Mucosa of gallbladder (tissue), 1 donor: ENCODE measurements at places on chromosomes 2 and 18.

DNA sequence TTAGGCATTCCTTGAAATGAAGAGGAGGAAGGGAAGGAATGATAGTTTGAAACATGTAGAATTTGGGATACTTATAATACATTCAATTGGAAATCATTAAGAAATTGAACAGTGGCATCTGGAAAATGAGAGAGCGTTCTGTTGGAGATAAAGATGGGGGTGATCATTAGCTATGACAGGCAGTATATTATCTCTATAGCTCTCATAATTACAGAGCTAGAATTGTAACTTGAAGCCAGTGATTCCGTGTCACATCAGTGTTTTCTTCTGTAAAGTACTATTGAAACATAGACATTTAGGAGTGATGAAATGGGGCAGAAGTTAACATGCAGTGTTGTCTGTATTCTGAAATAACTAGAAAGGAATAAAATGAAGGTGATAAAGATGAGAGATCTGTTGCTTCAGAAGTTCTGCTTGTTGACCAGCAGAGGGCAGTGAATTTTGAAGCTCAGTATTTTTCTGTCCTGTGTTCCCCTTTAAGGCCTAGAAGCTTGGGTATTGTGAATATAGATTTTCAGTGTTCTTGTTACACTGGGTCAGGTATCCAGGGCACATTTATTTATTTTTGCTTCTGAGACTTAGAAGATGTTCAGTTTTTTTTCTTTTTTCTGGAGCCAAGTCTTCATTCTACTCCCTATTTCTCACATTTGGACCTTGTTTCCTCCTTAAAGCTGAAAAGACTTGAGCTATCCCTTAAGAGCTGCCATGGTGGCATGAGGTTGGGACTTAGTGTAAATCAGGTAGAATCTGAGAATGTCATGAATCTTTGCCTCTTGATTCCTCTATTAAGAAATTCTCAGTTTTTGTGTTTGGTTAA, 157.4 kb downstream of the TAF4B start:
- no peak for DNase-seq

- no peak for DNase-seq
Measured at GRCh38 chr2:189360861-189361260, 80.4 kb upstream of the WDR75 start.

DNA sequence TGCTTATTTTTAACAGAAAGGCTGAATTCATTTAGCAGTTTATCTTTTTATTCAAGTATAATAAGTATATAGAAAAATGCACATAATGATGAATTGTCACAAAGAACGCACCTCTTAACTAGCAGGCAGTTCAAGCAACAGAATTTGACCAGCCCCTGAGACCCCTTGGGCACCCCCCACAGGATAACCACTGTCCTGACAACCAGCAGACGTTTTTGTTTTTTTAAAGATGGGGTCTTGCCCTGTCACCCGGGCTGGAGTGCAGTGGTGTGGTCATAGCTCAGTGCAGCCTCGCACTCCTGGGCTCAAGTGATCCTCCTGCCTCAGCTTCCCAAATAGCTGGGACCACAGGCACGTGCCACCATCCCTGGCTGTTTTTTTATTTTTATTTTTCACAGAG, 14.0 kb downstream of the PRELID3A start:
- DNase-seq: no peak

- DNase-seq: no peak
Measured at GRCh38 chr2:45786030-45786835, 134.8 kb downstream of the PRKCE start.

- DNase-seq: no peak
Measured at GRCh38 chr2:203451689-203452088, 83.4 kb downstream of the RAPH1 start.

DNA sequence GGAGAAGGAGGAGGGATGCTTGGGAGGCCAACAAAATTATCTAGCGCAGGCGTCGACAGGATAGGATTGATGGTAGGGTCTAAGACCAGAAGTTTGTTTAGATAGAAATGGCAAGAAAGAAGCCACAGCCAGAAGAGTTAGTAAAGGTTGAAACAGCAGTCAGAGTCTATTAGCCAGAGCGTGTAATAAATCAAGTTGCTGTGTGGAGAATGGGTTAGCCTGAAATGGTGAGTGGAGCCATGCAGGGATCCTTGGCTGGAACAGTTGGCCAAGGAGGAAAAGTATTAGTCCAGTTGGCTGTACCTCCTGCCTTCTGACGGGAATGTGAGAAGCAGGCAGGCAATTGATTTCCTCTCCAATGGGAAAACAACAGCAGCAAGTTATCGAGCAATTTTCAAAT, 190.7 kb upstream of the CCDC68 start:
- peak; percentile 10 for DNase-seq

- DNase-seq: no peak
Measured at GRCh38 chr2:145221516-145221915, 701.6 kb upstream of the ZEB2 start.

GRCh38 chr2:134120406-134120732, 133.5 kb upstream of the MGAT5 start:
- no peak for DNase-seq

DNA sequence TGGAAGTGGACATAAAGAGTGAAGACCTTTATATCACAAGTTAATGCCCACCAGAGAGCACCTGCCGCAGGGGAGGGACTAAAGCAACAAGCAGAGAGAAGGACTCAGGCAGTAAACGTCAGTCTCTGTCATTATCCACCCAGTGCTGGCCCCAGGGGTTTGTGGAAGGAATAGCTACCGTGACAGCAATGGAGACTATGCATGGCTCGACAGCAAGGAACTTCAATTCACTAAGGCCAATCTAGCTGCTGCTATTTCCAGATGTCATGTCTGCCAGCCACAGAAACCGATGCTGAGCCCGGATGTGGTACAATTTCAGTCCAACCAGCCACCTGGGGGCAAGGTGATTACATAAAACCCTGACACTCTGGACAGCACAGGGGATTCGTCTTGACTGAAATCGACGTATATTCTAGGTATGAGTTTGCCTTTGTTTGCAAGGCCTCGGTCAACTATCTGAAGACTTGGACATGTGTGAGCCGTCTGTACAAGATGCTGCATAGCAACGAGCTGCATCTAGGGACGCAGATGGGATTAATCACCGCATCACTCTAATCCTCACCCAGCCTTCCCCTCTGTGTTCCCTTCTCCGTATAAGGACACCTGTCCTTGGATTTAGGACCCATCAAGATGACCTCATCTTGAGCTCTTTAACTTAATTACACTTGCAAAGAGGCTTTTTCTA, 154.1 kb upstream of the SH3BP4 start:
- DNase-seq: no peak

GRCh38 chr18:79792096-79792987, 5.4 kb upstream of the KCNG2 start:
- DNase-seq: no peak

DNA sequence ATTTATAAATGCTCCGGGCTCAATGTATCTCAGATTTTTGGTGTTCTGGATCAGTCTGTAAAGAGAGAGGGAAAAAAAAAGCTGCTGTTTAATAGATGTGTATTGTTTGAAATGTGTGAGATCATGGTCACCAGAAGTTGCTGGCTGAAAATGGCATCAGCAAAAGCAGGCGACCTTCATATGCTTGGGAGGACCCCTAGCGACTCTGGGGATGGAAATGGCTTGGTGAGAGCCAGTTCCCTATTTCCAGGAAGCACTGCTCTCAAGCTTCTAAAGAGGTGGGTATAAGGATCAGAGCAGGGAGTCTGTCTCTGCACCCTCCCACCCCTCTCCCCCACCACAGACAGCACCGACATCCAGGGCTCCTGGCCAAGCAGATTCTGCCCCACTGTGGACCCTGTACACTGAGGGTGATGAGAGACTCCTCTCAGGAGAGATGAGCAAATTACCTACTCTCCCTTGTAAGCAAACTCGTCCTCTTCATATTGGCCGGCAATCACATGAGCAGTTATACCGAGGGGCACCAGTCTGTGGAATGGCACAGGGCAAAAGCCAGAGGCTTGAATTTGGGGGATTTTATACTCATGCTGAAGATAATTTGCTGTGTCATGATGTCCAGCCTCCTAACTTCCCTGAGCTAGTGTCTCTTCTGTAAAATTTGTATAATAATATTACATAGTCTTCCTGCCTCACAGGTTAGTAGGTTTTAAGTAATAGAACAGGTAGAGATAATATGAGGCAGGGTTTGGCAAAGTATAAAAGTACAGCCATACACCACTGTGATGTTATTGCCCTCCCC, 29.6 kb downstream of the LHCGR start:
- DNase-seq: no peak

DNA sequence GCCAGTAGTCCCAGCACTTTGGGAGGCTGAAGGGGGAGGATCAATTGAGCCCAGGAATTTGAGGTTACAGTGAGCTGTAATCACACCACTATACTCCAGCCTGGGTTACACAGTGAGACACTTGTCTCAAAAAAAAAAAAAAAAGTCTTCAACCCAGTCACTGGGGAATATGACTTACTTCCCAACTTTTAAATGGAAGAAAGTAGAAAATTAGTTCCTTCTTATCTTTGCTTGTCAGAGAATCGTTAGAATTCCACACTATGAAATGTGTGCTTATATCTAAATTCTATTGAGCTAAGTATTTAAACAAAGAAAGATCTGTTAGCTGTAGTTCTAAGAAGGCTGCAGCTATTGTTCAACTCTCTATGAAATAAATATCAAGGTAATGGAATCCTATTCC, 22.4 kb downstream of the DYNC2LI1 start:
- no peak for DNase-seq

DNA sequence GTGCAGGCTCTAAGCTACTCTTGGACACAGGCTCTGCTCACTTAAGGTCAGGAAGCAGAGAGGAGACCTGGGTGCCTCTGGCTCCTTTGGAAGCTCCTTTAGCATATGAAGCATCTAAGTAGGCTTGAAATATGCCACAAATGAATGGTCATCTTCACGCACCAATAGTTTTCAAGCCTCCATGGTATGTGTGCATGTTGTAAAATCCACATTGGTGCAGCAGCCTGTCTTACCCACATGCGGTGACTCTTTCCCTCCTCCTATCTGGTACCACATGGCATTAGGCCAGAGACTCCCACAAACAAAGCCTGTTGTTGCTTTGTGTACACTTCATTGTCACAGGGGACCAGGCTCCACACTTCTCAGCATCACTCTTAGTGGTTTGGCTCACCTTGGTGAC, 442.2 kb upstream of the RAB12 start:
- no peak for DNase-seq

GRCh38 chr2:24912523-24912922, 7.5 kb downstream of the ADCY3 start:
- DNase-seq: no peak

DNA sequence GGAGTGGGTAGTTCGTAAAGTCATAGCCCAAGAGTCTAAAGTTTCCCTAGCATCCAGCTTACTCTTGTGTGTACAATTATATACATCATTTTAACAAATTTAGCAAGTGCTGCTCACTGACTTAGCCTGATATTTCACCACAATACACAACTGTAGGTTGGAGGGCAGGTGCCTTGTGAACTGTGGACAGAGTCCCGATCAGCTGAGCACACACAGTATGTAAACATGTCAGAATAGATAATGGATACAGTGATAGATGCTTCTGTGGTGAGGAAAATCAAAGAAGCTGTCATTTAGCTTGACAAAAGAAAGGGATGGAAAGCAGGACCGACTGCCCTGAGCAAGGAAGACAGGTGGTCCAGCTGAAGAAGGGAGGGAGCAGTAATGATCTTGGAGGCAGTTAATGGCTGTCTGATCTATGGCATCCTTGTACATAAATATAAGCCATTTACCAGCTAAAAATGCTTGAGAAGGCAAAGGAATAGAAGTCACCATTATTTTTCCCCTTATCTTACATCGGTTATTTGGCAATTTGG, 372.8 kb upstream of the UBE2E3 start:
- DNase-seq: peak; percentile 25

DNA sequence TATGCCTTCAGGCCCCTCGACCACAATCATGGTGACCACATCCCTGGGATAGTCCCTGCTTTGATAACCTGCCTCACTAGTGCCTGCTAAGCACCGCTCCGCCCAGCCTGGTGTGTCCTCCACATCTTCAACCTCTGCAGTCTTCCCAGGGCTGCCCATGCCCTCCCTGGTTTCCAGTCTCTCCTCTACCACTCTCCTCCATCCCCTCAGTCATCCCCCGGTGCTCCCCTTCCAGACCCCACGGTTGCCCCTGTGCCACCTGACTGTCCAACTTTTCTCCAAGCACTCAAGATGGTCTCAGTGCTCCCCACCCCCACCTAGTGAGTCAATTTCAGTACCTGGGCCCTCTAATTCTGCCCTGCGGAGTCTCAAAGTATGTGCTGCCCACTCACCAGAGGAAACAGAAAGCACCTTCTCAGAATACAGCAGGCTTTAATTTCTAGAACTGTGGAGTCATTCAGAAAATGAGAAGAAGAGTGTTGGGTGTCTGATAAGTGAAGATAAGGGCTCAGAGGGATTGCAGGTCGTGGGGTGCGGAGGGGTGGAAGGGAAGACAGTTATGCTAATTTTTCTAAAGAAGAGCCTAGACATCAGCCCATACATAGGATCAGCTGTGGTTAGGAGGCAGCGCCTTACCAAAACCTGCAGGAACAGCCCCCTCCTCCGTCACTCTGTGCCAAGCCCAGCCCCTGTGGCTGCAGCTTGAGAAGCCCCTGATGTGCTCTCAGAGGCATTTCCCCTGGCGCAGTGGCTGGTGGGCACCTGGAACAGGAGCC, 53.6 kb upstream of the CAB39 start:
- DNase-seq: no peak

DNA sequence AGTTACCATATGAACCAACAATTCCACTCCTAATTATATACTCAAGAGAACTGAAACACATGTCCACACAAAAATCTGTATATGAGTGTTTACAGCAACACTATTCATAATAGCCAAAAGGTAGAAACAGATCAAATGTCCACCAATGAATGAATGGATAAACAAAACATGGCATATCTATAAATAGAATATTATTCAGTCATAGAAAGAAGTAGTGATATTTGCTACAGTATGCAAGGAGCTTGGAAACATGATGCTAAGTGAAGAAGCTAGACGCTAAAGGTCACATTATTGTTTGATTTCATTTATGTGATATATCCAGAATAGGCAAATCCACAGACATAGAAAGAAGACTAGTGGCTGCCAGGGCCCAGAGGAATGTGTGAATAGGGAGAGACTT, 92.0 kb downstream of the RTTN start:
- DNase-seq: no peak

DNA sequence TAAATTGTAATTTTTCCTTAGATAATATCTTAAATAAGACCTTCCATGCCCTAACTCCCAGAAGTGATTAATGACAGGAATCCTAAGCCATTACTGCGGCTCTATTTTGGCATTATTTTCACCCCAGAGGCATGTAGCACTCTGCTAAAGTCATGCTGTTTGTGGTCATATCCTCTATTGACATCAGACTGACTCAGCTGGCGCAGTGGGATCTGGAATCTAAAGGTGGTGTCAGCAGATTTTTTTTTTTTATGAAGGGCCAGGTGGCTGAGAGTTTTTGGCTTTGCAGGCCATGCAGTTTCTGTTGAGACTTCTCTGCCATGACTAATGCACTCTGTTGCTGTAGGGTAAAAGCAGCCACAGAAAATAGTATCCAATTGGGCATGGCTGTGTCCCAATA, 64.1 kb upstream of the ACVR1C start:
- no peak for DNase-seq

- no peak for DNase-seq
Measured at GRCh38 chr2:215517391-215517790, 81.5 kb upstream of the FN1 start.
